ENCODE measurements at places on chromosomes 3 and 15.

DNA sequence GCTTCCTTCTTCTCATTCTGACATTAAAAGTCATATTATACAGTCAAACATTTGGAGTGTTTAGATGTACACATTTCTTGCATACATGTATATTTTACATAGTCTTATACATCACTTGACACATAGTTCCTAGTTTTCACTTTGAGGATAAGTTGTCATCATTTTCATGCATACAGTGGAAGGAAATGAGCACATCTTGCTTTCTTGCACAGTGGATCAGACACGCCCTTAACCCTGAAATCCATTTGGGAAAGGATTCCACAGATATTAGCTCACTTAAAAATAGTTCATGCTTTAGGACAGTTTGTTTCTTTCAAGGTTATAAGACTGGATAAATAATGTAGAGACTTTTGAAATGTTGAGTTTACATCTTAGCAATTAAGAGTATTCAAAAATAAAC, 148.6 kb upstream of the MME start:
- DNase-seq: no peak

DNA sequence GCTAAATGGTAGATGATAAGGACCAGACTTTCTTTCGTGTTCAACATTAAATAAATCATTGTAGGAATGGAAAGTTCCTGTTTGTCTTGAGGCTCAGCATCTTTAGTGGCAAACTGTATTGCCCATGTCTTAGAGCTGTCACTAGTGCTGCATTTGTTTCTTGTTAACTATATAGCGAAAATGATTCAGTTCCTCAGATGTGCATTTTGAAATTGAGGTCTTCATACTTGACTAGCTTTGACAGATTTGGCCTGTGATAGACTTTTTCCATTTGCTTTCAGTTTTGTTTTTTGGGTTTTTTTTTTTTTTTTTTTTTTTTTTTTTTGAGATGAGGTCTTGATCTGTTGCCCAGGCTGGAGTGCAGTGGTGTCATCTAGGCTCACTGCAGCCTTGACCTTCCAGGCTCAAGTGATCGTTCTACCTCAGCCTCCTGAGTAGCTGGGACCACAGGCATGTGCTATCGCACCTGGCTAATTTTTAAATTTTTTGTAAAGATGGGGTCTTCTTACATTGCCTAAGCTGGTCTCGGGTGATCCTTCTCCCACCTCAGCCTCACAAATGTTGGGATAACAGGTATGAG, 9.5 kb upstream of the RPLP1 start:
- no peak for DNase-seq

- DNase-seq: no peak
These were observed 124.8 kb upstream of the NR2E3 start for GRCh38 chr15:71685420-71685993.

GRCh38 chr3:98897701-98898100, 3.8 kb downstream of the DCBLD2 start:
- no peak for DNase-seq

- no peak for DNase-seq
These were observed 130.6 kb upstream of the MEF2A start for GRCh38 chr15:99435113-99435695.

Data from D721Med (cell line).